Activated naive CD4-positive, alpha-beta T cell treated with anti-CD3 and anti-CD28 coated beads, Interleukin-2, amount 50 U/mL, for 72 hours (primary cell): ENCODE measurements at places on chromosomes 6 and 20.

GRCh38 chr6:109340811-109341210, 41.5 kb downstream of the CD164 start:
- DNase-seq: no peak

DNA sequence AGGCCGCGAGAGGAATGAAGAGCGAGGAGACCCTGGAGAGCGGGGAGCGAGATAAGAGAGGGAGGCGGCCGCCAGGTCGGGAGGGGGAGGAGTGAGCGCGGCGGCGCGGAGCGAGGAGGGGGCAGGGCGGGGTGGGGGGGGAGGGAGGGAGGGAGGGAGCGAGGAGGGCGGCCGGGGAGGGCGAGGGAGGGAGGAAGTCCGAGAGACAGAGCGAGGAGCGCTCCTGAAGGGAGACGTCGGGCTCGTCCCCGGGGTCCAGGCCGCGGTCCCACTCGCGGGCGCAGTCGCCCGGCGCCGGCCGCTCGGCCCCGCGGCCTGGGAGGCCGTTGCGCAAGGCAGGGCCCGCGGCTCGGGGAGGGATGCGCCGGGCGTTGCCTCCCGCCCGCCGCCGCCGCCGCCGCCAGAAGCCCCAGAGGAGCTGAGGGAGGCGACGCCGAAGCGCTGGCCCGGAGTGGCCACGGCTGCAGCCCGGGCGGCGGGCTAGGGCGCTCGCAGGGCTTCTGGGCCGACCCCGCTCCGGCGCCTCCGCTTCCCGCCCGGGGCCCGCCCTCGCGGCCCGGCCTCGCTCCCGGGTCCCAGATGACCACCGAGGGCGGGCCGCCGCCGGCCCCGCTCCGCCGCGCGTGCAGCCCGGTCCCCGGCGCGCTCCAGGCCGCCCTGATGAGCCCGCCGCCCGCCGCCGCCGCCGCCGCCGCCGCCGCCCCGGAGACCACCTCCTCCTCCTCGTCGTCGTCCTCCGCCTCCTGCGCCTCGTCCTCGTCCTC, at the start of gene FOXF2:
TSS of gene FOXF2 (plus strand) at position 208 of the 764 bp plus-strand sequence. CDS start at position 580, 372 bp downstream.
- DNase-seq: no peak

DNA sequence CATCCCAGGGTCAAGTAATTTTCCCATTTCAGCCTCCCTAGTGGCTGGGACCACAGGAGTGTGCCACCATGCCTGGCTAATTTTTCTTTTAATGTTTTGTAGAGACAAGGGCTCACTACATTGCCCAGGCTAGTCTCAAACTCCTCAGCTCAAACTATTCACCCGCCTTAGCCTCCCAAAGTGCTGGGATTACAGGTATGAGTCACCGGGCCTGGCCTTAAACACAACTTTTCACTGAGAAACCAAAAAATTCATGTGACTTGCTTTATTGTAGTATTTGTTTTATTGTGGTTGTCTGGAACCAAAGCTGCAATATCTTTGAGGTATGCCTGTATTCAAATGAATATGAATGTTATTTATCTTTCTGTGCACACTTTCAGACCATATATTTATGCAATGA, 72.2 kb downstream of the RWDD2A start:
- DNase-seq: no peak

GRCh38 chr6:57242505-57242904, 20.4 kb upstream of the RAB23 start:
- DNase-seq: no peak

- DNase-seq: no peak
Observed at GRCh38 chr20:5820738-5821137, 70.5 kb downstream of the SHLD1 start.

- DNase-seq: no peak
Observed at GRCh38 chr6:113786168-113786567, 71.0 kb upstream of the MARCKS start.

DNA sequence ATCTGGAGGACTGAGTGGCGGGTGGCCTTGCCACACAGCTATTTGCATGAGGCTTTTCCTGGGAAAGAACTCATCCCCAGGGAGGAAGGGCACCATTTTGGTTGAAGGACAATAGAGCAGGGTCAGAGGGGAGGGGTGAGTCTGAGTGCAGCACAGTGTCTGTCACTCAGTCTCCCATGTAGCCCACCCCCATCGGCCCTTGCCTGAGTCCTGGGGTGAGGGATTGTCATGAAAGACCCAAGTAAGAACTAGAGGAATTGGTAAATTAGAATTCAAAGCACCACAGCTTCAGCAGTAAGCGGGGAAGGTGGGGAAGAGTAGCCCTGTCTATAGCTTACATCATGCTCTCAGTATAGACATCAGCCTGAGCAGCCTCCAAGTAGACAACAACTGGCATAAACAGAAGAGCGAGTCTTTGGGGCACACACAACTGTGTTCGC, 90.4 kb upstream of the TMEM30A start:
- DNase-seq: no peak

DNA sequence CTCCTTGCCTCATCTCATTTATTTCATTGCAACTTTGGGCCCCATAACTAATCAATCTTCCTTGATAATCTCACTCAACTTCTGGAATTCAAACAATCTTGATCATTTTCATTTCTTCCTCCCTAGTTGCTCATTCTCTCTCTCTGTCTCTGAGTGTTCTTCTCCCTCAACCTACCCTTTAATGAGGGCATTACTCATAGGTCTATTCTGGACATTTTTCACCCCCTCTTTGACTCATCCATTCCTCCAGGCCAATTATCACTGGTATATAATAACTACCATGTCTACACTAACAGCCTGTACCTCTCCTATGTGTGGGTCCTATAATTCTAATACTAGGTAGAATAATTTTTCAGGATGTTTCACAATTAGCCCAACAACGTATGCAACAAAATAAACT, 78.8 kb downstream of the COL21A1 start:
- no peak for DNase-seq

DNA sequence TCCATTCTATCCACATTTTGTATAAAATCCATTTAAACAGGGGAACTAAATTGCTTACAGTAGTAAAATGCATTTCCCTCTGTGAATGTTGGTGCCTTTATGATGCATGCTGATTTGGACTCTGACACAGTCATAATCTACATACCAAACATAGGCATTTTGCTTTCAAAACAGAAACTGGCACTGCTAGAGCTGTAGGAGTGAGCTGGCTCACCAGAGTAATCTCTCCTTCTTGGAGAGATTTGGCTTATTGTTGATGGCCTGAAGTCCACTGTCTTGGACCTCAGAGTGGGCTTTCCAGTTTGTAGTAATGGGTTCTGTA, 363.2 kb upstream of the FLRT3 start:
- DNase-seq: no peak

DNA sequence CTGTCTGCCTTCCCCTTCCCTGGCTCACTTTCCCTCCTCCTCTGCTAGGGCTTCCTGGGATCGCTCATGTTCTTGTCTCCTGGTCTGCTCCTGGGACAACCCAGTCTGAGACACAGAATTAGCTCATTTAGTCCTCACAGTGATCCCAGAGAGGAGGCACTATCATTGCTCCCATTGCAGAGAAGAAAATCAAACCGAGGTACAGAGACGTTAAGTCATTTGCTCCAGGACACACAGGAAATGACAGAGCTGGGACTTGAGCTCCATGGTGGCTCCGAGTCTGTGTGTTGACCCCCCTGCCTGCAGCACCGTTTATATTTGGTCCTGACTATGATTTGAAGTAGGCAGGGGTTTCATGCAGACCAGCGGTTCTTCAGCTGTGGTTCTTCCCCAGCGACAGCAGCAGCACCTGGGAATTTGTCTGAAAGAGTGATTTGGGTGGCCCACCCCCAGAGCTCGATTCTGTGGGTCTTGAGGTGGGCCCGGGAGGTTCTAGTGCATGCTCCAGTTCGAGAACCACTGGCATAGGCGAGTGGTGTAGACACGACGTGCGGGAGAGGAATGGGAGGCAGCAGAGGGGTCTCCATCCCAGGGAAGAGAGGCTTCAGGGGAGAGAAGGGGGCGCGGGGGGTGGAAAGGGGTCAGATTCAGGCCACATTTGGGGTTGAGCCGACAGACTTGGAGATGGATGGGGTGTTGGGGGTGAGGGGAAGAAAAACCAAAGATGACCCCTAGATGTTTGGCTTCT, 24.7 kb downstream of the PCK1 start:
- no peak for DNase-seq

GRCh38 chr20:15018966-15019365, 681.6 kb upstream of the FLRT3 start:
- no peak for DNase-seq
